ENCODE measurements at places on chromosomes 12 and 14. TPM values are rescaled to one million over a fixed set of nuclear protein-coding genes. Genes with fewer than 3 reads are reported as not detected.

GRCh38 chr12:132158677-132159554 is 14.7 kb downstream of the NOC4L start:
- DNase-seq = no peak

GRCh38 chr12:81520064-81520945 is 238.8 kb downstream of the PPFIA2 start:
- DNase-seq = no peak

DNA sequence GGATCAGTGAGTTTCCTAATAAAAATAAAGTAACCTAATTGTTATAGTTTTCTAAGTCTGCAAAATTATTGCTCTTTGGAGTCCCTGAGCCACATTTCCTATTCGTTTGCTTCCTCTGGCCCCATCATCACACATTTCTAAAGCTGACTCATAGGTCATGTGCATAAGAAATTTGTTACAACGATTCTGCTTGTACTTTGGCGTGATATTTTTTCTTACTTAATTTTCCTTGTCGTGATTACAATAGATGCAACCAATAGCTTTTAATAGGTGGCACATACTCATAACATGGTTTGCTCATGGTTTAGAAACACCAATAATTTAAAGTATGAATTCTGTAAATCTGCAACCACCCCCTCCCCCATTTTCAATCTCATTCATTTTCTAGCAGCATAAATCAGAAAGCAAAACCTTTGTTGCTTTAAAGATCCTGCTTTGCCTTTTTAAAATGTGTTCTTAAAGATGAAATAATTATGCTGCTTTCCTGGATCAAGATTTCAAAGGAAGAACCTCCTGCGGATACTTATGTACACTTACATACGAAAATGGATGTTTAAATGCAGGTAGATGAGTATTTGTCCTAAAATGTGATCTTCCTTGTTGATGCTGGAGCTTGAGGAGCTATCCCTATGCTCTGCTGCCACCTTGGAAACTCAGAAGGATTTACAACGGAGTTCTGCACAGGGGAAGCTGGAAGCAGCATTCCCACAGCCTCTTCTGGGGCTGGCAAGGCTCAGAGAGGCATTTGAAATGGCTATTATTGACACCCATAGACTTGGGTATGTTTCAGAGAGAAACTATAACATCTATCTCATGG is 1.7 kb upstream of the FLRT2 start:
- no peak for DNase-seq

DNA sequence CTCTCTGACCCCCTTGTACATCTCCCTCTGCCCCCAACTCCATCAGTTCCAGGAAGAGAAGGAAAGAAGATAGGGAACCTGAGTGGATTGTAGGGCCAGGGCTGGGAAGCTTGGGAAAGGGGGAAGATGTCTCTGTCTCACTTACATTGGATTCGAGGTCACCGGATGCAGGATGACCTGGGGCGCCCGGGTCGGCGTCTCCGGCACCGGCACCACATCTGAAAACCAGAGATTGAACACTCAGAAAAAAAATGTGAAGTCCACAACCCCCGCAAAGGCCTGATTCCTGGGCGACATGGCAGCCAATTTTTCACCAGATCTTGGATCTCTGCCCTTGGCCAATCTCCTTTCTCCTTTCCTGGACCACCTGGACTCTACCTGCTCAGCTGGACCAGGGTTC is 169.4 kb upstream of the NOS1 start:
- DNase-seq = no peak

GRCh38 chr12:122402264-122402663 is 20.2 kb downstream of the CLIP1 start:
- no peak for DNase-seq

- DNase-seq = peak; percentile 72
These were observed 174.2 kb downstream of the SSPN start for GRCh38 chr12:26369588-26369987.

GRCh38 chr12:95990136-95990535 is 6.0 kb downstream of the HAL start:
- DNase-seq = no peak

DNA sequence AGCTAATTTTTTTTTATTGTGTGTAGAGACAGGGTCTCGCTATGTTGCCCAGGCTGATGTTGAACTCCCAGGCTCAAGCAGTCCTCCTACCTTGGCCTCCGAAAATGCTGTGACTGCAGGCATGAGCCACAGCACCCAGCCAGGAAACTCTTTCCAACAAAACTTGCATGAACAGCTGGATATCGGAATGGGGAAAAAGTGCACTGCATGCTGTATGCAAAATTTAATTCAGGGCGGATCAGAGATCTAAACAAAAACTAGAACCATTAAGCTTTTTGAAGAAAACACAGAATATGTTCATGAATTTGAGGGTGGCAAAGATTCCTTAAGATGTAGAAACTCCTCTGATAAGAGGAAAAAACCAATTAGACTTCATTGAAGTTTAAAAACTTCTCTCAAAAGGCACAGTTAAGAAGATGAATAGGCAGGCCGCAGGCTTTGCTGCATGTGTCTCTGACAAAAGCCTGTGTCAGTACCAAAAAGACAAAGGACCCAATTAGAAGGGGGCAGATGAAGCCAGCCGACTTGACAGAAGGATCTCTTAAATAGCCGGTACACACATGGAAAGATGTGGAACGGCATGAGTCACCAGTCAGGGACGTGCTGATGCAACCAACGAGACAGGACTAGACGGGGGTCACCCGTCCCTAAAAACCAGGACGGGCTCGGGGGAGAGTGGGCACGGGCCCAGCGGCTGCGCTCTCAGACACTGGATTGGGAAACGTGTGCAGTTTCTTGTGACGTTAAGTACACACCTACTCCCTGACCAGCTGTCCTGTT is 34.8 kb upstream of the MMP17 start:
- no peak for DNase-seq

DNA sequence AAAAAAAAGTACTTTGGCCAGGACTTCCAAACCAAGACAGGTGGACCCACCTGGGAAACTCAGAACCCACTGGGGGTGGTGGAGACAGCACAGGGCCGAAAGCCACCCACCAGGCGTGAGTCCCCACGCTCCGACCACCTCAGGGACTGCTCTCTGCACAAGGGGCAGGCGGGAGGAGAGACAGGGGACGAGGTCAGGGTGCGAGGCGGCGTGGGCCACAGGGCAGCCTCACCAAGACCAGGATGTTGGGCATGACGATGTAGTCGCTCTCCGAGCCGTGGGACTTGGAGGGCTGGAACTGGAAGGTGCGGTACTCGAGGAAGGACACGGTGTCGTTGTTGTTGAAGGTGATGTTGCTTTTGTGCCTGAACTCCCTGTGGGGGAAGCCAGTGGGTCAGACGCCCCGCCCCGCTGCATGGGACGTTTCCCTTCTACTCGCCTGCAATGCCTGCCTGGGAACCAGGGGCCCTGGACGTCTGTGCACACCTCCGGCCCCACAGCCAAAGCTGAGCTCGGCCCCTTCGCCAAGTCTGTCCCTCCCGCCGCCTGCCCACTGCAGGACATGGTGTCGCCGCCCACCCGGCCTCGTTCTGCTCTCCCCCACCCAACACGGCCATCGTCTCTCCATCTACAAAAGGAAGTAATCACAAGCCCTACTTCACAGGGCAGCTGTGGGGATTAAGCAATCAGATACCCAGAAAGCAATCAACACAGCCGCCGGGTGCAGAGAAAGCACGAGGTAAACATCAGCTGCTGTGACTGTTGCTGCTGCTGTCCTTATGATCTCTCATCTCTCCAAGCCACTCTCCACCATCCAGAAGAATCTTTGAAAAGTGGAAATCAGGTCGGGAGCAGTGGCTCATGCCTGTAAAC is 48.7 kb downstream of the SCARB1 start:
- no peak for DNase-seq

- DNase-seq = no peak
These were observed 50.1 kb downstream of the GOLGA5 start for GRCh38 chr14:92844204-92844603.

- no peak for DNase-seq
These were observed 152.6 kb downstream of the DERA start for GRCh38 chr12:16063726-16064125.

- DNase-seq = peak; percentile 85
These were observed 53.8 kb downstream of the SSH1 start for GRCh38 chr12:108803428-108804105.

GRCh38 chr14:76564471-76565422 is 188.8 kb downstream of the ESRRB start:
- DNase-seq = no peak

DNA sequence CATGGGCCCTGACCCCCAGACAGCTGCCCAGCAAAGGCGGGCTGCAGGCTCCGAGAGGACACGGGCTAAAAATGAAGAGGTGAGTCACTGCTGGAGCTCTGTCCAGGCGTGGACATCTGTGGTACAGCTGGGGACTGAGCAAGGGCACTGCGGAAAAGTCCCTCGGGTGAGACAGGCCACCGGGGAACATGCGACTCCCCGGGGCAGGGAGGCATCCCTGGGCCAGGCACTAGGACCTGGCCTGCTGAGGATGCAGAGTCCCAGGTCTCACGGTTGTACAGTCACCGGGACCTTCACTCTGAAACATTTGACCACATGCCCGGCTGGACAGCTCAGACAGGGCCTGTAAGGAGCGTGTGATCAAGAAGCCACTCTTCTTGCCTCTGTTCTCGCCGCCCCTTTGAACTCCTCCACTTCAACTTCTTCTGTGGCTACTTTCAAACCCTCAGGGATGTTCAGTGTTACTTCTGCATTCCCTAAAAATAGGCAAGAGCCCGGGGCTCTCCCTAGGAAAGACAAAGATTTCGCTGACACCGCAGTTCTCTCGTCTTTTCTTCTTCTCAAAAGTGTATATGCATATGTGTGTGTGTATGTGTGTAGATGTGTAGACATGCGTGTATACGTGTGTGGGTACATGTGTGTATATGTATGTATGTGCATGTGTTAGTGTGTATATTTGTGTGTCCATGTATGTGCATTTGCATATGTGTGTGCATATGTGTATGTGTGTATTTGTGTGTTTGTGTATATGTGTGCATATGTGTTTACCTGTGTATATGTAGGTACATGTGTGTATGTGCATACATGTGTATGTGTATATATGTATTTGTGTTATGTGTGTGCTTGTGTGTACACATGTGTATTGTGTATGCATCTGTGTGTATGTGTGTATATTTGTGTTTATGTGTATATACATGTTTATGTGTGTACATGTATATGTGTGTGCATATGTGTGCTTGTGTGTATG is 5.0 kb upstream of the RFLNA start:
- DNase-seq = no peak

DNA sequence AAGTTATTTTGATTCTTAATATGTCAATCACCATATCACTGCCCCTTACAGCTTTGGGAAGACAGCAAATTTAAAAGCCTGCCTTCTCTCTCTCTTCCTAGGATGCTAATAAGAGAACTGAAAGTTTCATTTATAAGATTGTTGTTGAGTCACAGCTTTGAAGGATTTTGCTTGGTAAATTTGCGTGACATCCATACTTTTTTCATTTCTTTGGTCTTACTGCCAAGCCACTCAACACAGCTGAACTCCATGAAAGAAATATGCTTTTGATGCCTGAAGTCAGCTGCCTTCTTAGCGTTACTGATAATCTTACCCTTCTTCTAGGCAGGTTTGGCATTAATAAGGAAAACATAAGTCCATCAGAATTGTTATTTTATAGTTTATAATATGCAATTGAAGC is 155.0 kb downstream of the CRADD start:
- DNase-seq = no peak

DNA sequence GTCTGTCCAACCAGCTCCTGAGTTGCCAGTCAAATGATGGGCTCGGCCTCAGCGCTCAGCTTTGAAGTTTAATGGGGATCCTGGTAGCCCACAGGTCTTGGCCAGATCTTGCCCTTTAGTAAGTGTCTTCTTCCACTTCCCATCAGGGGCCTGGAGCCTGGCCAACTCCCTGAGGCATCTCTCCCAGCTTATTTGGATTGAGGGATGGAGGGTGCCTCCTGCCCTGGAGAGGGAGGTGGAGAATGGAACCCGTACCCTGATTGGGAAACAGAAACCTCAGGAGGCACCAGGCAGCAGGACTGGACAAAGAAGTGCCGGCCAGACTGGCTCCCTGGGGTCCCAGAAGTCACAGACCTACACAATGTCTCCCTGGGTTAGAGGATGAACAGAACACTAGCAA is 40.5 kb upstream of the LTBP2 start:
- no peak for DNase-seq

DNA sequence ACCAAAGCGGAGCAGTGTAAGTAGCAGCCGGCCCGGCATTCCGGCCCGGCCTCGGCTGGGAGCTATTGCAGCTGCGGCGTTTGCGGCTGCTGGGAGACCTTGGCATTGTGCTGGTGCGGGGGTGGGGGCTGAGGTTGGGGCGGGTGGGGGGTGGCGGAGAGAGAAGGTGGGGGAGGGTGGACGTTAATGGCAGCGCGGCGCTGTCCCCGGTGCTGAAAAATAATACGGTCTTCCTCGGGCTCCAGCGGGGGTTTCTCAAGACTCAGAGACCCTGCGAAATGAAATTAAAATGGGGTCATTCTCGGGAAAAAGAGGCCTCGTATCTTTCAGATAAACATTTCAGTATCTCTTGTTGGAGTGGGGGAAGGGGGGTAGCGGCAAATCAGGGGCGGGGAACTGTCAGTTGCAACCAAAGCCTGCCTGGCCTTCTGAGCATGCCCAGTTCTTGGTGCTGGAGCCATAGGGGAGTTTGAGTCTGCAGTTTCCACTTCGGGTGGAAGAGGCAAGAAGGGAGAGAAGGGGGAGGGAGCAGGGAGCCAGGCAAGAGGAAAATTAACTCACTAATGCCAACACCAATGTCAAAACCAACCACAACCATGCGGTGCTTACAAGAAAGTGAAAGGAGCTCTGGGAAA is 414 bp downstream of the UNC79 start:
- DNase-seq = no peak

DNA sequence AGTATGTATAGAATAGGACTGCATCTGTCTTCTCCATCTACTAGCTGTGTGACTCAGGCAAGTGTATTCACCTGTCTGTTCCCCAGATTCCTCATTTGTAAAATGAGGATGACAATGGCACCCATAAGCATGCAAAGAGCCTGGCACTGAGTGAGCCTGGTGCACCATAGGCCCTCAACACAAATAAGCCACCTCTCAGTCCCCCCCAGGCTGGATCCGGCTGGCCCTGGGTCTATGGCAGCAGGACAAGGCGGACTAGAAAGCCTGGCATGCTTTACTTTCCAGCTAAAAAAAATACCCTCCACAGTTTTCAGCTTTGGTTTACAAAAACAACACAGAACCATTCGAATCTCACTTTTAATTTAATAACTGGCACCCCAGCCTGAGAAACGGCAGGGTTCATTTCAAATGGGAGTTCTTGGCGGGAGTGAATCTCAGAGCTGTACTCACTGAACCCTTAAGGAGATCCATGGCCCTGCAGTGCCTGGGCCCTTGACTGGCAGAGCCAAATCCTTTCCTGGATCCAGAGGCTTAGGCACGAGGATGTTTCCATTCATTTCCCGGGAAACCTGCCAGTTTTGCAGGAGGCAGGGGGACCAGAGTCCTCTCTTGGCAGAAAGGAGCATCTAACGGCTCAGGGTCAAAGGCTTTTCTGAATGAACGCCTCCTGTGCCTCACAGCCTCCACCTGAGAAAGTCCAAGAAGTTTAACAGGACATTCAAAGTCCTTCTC is 17.7 kb downstream of the SYNE3 start:
- DNase-seq = no peak

Gene FOXN4
- not detected for polyA plus RNA-seq

Gene IQSEC3
- 0.47 TPM for polyA plus RNA-seq

Gene CD163L1
- 0.82 TPM for polyA plus RNA-seq

Gene FIGNL2
- polyA plus RNA-seq = 0.26 TPM

Gene MANSC4
- polyA plus RNA-seq = not detected

Gene FGD4
- polyA plus RNA-seq = 4.7 TPM

Gene RASAL1
- not detected for polyA plus RNA-seq

Gene METTL17
- polyA plus RNA-seq = 62.7 TPM

Gene RSRC2
- polyA plus RNA-seq = 45.9 TPM

Gene PPP4R4
- 0.65 TPM for polyA plus RNA-seq

Gene PPP1R36
- polyA plus RNA-seq = 0.31 TPM

Gene POTEM
- polyA plus RNA-seq = not detected

Gene STON2
- polyA plus RNA-seq = not detected

Gene AQP5
- not detected for polyA plus RNA-seq

Gene TMEM229B
- 0.07 TPM for polyA plus RNA-seq

Measured in AG04450 (cell line).